ENCODE measurements at places on chromosomes 13 and 19.
A peak's percentile ranks its signal among the peaks of the same experiment; 100 is the strongest.

GRCh38 chr13:73593199-73593765 lies 534.5 kb downstream of the KLF5 start:
- DNase-seq = no peak

DNA sequence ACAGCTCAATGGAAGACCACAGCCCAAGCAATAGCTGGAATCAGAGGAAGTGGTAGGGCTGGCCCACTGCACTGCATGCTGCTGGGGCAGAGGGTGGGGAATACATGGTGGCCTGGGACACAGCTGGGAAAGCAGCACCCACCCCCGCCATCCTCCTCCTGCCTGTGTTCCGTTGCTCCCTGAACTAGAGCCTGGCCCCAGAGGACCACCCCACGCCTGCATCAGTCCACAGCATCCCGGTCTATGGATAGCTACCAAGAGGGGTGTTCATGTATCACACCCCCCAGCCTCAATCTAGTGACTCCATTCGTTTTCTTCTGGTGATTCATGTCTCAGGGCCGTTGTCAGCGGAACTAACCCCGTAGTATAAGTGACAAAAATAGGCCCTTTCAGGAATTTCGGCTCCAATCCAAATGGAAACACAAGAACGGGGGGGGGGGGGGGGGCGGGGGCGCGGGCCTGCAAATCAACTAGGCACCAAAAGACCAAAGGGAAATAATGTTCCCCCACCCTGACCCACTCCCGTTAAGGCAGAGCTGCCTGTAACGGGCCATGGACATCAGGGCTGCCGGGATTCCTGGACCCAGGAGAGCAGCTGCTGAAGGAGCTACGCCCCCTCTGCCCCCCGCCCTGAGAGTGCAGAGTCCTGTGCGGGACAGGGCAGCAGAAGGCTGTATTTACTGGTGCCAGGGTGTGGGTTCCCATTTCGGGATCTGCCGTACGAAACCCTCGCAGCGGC lies 18.9 kb upstream of the EPHX3 start:
- no peak for DNase-seq

- no peak for DNase-seq
These were observed 27.4 kb downstream of the CEBPA start for GRCh38 chr19:33274663-33275558.

- DNase-seq = no peak
These were observed 1254.8 kb downstream of the SLITRK5 start for GRCh38 chr13:88925954-88926353.

DNA sequence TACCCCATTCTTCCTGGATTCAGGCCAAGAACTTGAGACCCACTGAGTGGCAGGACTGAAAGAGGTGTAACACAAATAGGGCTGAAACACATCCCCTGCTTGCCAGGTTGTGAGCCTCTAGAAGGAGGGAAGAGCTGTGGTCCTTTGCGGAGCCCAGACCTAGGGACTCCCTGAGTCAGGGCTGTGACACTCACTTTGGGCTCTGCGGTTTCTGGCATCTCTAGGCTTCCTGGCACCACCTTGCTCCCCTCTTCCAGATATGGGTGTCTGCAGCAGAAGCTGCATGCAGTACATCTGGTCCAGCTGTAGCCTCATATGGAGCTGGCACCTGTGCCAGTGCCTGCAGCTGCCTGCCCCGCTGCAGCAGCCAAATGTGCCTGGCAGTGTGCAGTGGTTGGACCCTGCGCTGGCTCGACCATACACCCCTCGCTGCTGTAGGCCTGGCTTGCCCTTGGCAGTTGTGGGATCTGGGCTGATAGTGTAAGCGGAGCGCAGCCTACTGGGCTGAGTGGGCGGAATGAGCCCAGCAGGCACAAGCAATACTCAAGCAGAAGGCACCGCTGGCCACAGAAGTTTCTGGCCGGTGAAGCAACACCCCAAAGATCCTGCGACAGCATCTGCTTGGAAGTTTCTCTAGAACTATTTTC lies 290.4 kb downstream of the SLITRK6 start:
- no peak for DNase-seq

DNA sequence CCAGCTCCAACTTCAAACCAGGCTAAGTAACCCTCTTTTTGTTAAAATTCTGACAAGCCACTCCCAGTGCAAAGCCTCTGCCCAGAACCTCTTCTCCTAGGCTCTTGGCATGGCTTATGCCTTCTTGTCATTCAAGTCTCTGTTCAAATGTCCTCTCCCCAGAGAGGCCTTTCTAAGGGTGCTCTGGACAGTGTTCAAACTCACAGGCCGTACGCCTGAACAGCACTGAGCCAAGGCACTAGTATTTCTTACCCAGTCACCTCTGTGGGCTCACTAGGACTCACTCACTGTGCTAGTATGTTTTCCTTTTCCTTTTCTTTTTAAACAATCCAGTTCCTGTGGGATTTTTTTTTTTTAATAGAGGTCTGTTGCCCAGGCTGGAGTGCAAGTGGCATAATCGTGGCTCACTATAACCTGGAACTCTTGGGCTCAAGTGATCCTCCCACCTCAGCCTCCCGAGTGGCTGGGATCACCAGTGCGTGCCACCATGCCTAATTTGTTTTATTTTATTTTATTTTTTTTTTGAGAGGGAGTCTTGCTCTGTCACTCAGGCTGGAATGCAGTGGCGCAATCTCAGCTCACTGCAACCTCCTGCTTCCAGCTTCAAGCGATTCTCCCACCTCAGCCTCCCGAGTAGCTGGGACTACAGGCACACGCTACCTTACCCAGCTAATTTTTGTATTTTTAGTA lies 2.3 kb upstream of the ASF1B start:
- no peak for DNase-seq

DNA sequence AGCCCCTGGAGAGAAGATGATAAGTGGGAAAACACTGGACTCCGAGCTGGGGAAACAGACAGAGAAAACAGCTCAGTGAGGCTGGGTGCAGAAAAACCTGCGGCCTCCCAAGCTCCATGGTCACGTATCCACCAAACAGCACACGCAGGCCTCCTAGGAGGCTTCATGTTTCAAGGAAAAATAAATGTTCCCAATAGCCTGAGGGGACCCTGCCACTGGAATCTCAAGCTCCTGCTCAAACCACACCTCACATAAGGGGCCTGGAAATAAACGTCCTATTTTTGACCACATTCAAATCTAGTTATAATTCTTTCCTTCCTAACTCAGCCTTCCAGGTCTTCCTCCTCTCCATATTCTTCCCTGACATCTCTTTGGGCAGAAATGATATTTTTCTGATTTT lies 225.7 kb downstream of the ABCC4 start:
- no peak for DNase-seq

GRCh38 chr19:10478903-10479384 lies 24.2 kb downstream of the KEAP1 start:
- peak; percentile 83 for DNase-seq

- no peak for DNase-seq
These were observed 209.6 kb downstream of the VWA8 start for GRCh38 chr13:41751277-41751676.

- no peak for DNase-seq
These were observed 1.6 kb downstream of the ARL11 start for GRCh38 chr13:49629947-49630346.

GRCh38 chr19:40689339-40690049 lies 957 bp downstream of the NUMBL start:
- DNase-seq = no peak

- no peak for DNase-seq
These were observed 60.6 kb downstream of the LNX2 start for GRCh38 chr13:27559719-27560118.

DNA sequence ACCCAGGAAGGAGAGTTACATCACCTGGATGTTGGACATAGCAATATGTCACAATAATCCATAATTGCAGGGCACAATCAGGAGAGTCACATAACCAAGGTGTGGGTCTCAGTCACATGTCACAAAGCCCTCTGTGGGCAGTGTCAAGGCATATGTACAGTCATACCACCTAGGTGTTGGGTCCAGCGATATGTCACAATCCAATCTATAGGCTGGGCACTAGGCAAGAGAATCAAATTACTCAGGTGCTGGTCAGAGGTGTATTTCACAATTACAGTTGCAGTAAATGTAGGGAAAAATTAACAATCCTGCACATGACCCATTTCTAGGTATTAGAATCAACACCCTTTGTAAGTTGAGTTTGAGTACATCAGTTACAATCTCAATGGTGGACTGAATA lies 126.2 kb upstream of the ZNF91 start:
- DNase-seq = no peak

DNA sequence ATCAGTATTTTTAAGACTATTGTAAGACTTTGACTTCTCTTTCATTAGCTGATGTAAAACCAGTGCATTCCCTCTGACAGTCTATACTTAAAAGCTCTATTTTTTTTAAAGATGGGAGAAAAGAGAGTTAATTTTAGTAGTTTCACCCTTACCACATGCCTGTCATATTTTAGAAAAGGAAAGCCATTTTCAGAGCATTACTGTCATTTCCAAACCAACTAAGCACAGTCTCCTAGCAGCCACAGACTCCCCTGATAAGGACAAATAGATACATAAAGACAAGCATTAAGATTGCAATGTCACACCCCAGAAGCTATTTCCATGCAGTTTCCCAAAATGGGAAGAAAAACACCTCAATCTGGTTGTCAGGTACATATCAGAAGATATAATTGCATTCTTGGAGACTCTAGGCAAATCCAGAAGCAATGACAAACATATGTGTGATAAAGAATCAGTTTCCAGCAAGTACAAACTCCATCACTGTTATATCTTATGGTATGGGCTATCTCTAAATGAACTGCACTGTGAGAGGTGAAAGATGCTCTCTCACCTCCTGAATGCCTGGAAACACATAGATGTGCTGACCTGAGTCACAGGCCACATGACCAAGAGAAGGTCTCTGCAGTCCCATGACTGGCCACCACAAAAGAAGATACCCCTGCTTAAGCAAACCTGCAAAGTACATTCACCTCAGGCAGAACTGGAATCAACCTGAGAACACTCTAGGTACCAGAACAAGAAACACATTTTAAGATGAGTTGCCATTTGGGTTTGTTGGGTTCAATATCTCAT lies 303.3 kb downstream of the POU4F1 start:
- DNase-seq = no peak

DNA sequence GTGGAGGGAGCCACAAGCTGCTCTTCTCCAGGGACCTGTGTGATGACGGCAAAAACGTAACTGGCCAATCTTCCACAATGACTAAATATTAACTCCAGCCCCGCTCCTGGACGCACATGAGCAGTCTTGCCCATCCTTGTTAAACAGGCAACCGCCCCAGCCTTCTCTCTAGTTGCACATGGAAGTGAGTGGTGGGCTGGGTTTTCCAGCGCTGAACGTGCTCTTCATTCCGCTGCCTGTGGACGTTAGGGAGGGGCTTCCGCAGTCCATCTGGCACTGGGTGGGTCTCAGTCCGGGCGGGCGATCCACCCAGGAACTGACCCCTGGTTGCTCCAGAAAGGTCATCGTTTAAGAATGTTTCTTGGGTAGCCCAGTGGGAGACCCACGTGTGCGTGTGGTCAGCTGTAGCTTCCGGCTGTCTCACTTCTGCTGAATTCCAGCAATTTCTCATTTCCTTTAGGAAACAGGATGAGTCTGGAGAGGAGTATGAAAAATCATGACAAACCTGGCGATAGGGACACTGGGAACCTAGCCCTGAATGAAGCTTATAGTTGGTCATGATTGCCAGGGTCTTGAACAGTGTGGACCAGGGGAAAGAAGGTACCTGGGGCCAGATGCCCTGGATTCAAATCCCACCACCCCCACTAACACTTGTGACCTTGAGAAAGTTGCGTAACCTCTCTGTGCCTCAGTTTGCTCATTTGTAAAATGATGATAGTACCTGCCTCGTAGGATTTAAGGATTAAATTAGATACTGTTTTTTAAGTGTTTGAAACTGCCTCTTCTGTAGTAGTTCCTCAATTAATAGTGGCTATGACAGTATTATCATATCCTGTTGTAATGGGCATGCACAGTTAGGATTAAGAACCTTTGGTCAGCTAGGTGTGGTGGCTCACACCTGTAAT lies 92.6 kb downstream of the SIPA1L3 start:
- DNase-seq = no peak

DNA sequence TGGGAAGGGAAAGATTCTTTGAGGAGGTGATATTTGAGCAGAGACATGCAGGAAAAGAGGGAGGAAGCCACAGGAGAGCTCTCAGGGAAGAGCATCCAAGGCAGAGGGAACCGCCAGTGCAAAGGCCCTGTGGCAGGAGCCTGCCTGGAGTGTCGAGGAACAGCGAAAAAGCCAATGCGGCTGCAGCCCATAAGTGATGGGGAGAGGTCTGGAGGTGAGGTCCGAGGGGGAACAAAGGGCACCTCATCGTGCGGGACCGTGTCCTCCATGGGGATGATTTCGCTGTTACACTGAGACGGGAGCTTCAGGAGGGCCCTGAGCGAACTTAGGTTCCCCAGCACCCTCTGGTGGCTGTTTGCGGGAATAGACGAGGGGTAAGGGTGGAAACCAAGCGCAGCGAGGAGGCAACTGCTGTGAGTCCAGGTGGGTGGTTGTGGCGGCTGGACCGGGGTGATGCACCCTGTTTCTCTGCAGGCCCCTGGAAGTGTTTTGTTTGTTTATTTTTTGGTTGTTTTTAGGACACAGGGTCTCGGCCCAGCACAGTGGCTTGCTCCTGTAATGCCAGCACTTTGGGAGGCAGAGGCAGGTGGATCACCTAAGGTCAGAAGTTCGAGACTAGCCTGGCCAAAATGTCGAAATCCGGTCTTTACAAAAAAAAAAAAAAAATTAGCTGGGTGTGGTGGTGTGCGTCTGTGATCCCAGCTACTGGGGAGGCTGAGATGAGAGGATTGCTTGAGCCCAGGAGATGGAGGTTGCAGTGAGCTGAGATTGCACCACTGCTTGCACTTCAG lies 5.9 kb upstream of the EHD2 start:
- peak; percentile 72 for DNase-seq

DNA sequence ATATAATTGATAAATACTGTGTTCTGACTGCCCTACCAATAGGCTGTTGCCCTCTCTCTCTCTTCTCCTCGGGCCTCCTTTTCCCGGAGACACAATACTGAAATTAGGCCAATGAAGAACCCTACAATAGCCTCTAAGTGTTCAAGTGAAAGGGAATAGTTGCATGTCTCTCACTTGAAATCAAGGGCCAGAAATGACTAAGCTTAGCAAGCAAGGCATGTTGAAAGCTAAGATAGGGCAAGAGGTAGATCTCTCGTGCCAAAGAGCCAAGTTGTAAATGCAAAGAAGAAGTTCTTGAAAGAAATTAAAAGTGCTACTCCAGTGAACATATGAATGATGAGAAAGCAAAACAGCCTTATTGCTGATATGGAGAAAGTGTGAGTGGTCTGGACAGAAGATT lies 13.3 kb downstream of the KATNAL1 start:
- no peak for DNase-seq

GRCh38 chr13:46124531-46124966 lies 19.7 kb upstream of the CPB2 start:
- no peak for DNase-seq

DNA sequence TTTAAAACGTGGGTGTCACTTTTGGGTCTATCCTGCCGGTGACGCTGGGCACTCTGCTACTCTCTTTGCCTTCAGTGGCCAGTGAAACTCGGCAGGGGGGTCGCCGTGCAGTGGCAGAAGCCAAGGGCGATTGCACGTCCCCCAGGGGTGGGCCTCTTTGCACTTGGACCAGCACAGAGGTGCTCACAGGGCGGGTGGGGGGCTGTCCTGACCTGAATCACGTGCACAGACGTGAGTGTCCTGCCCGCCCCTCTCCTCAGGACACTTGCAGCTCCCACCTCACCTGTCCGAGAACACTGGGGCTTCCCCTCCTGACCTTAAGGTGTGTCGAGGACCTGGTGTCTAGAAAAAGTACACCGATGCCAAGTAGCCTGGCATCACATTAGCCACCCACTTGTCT lies 16.1 kb downstream of the COL4A1 start:
- DNase-seq = no peak

Measured in activated T-cell treated with anti-CD3 and anti-CD28 coated beads for 24 hours (primary cell).